KG1 (cell line): ENCODE measurements at places on chromosomes 2 and 18.

DNA sequence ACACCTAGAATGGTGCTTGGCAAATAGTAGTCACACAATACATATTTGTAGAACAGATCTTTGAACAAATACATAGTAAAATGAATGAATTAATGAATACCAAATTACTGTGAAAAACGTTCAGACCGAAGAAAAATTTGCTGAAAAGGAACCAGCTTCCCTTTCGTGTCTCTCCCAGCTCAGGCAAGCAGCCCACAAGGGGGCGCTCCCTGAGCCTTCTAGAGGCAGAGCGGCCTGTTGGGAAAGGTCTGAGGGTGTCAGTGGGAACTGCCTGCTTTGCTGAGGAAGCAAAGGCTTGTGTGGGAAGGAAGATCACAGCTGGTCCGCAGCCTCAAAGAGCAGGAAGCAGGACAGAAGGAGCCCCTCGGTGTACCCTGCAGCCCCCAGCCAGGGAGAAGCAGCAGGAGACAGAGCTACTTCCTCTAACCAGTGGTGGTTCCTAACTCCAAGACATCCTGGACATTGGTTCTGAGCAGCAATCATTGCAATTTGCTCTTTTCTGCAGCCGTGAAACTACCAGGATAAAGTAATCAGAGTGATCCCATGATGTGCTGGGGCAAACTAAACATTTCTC, 231.1 kb downstream of the ANKRD30B start:
- DNase-seq: peak; percentile 1

DNA sequence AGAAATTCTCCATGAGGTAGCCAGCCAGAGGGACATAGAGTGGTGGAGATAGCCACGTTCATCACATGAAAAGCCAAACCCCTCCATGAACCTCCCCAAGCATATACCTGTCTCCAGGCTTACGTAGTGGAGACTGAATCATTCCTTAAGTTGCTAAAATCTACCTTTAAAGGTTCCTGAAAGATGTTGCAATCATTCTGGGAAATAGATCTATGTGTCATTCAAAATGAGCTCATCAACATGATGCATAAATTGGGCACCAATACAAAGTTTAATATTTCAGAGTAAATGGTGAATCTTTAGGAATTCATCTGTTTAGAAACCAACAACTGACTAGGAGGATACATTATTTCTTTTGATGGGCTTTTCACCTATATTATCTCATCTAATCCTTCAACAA, 362.6 kb upstream of the ID2 start:
- no peak for DNase-seq

- DNase-seq: no peak
Measured at GRCh38 chr18:76943542-76944339, 121.4 kb downstream of the ZNF236 start.

GRCh38 chr2:175418224-175418835, 236.8 kb upstream of the ATP5MC3 start:
- no peak for DNase-seq

- no peak for DNase-seq
Measured at GRCh38 chr2:70988726-70989648, 5.7 kb downstream of the TEX261 start.

GRCh38 chr2:20484810-20485611, 38.1 kb downstream of the RHOB start:
- DNase-seq: no peak

DNA sequence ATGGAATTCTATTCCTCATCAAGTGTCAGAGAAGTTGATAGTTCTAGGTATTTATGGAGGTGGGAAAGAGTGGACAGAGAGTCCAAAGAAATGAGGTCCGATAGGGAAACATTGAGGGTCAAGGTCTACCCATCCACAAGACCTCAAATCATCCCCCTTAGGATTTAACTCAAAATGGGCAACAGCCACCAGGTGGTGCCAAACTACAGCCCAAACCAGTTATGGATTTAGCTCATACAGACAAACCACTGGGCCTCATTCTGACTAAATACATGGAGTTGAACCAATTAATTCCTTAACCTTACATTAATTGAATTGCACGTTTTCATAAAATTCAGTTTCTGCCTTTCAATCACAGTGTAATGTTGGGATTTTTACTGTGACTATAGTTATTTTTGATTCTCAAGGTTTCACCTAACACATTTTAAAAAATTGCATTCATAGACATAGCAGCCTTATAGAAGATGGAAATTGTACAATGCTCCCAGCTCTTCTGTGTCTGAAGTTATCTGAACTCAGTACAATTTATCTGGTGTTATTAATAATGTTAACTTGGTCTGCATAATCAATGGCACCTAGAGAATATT, 98.2 kb upstream of the HNMT start:
- DNase-seq: peak; percentile 3

DNA sequence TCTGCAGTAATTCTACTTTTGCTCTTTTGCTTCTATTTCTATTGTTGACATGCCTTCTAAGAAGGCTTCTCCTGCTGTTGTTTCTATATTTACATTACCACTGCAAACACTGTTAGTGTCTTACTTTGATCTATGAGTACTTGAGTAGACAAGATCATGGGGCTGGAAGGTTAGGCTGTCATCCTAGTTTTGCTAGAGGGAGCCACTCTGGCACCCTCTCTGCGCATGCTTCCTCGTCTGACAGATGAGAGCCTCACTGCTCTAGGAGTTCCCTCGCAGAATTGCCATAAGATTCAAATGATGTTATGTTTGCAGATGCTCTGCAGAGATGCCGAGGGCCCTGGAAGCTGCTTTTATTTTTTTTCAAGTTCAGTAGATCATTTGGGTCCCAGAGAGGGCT, 185.6 kb downstream of the RNF144A start:
- DNase-seq: no peak

DNA sequence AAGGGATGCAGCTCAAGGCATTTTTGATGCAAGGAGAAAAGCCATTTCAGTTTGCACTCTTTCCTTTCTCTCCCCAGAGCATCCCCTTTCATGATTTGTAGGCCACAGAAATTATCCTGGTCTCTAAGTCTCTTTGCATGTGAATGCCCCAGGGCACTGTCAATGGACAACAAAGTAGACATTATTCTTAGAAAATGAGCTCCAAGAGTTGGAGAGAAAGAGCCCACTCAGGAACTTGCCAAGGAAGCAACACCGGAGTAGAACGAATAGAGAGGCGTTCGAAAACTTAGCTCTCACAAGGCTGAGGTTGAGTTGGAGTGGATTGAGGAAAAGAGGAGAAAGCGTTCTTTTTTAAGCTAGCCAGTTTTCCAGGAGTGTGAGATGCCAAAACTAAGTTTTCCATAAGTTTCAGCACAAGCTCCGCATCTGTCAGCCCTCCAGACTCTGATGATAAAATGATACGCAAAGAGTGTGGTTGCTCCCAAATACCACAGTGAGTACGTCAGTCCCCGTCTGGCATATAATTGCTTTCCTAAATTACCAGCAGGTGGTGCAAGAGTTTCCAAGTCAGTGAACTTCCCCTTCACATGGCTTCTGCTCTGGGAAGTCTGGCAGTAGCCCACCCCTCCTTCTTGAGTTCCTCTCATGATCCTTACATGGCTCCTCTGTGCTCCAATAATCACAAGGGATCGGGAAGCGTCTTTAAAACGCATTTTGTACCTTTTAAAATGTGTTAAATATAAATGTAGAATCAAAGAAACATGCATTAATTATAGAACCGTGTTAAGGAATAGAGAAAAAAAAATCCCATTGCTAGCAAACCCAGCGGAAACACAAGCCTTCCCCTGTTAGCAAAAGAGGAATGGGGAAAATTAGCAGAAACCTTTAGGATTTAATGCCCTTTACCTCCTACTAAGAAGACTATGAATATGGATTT, 1060.6 kb upstream of the FANCL start:
- peak; percentile 31 for DNase-seq

DNA sequence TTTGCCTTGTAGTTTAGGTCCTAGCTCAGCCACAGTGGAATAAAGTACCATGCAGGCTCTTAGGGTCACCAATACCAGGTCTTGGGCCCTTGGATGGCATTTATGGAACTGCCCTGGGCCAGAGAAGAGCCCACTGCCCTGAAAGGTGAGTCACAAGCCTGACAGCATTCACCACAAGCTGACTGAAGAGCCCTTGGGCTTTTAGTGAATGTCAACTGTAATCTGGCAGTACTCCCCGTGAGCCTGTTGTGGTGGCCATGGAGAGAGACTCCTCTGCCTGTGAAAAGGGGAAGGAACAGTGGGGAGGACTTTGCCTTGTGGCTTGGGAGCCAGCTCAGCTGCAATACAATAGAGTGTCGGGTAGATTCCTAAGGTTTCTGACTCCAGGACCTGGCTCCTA, 1389.7 kb downstream of the DSC3 start:
- no peak for DNase-seq

DNA sequence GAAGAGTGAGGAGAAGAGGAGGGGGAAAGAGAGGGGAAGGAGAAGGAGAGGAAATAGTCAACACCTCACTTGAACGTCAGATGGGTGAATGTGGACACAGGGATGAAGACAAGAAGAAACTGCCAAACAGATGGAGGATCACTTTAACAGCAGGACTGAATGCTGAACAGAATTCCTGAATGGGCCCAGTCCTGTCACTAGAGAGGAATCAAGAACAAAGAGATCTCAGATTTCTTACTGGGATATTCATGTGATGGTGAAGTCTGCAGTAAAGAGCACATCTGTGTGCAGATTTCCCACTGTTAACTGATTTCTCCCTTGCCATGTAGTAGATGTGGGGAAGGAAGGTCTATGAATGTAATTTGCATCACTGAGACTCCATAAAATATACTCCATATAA, 135.4 kb downstream of the L3MBTL4 start:
- DNase-seq: no peak

GRCh38 chr18:36335476-36336279, 38.2 kb downstream of the FHOD3 start:
- no peak for DNase-seq
